Activated naive CD8-positive, alpha-beta T cell treated with anti-CD3 and anti-CD28 coated beads for 36 hours (primary cell): ENCODE measurements at places on chromosomes 7 and 10. TPM values are rescaled to one million over a fixed set of nuclear protein-coding genes. Genes with fewer than 3 reads are reported as not detected.

RSPH10B2 gene
- not detected for total RNA-seq

- DNase-seq: peak; percentile 45
Measured at GRCh38 chr10:123559066-123559822, 106.9 kb upstream of the GPR26 start.

GRCh38 chr10:123796736-123797135 is 94.9 kb downstream of the CPXM2 start:
- no peak for DNase-seq

- no peak for DNase-seq
Measured at GRCh38 chr10:45408421-45409319, 34.7 kb downstream of the ALOX5 start.

GIMAP2 gene
- total RNA-seq: 41.2 TPM

- no peak for DNase-seq
Measured at GRCh38 chr10:75335191-75335590, 66.4 kb downstream of the ZNF503 start.

SLC16A12 gene
- not detected for total RNA-seq
